Right renal cortex interstitium (tissue), 3 donors: ENCODE measurements at places on chromosomes 11 and 22. TPM values are rescaled to one million over a fixed set of nuclear protein-coding genes. Genes with fewer than 3 reads are reported as not detected.

- DNase-seq = no peak
Measured at GRCh38 chr11:76382209-76382608, 1.1 kb downstream of the GVQW3 start.

DNA sequence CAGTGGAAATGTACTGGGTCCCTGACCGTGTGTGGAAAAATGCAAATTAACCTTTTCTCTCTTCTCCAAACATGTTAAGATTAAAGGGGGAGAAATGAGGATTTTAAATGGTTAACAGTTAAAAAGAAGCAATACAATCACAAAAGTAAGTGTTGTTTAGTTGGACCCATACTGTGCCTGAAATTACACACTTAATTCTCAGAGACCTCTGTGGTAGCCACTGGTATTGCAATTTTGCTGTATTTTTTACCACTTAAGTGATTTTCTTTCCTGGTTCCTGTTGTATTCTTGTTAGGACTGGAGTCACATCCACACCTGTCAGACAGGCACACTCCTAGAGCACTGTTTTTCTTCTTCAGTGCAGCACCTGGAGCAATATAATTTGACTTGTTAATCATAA lies 179.6 kb upstream of the PDGFD start:
- no peak for DNase-seq

DNA sequence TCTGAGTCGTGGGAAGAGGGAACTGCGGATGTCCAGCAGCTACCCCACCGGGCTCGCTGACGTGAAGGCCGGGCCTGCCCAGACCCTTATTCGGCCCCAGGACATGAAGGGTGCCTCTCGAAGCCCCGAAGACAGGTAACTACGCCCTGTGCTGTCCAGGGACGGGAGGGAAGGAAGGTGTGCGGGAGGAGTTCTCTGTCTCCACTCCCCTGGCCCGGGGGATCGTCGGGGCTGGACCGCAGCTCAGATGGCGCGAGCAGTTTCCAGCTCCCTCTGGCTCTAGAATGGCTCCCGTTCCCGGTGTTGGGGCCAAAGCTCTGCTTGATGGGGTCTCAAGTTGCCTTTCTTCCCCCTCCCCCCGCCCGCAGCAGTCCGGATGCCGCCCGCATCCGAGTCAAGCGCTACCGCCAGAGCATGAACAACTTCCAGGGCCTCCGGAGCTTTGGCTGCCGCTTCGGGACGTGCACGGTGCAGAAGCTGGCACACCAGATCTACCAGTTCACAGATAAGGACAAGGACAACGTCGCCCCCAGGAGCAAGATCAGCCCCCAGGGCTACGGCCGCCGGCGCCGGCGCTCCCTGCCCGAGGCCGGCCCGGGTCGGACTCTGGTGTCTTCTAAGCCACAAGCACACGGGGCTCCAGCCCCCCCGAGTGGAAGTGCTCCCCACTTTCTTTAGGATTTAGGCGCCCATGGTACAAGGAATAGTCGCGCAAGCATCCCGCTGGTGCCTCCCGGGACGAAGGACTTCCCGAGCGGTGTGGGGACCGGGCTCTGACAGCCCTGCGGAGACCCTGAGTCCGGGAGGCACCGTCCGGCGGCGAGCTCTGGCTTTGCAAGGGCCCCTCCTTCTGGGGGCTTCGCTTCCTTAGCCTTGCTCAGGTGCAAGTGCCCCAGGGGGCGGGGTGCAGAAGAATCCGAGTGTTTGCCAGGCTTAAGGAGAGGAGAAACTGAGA lies 1.4 kb downstream of the ADM start:
- no peak for DNase-seq

DNA sequence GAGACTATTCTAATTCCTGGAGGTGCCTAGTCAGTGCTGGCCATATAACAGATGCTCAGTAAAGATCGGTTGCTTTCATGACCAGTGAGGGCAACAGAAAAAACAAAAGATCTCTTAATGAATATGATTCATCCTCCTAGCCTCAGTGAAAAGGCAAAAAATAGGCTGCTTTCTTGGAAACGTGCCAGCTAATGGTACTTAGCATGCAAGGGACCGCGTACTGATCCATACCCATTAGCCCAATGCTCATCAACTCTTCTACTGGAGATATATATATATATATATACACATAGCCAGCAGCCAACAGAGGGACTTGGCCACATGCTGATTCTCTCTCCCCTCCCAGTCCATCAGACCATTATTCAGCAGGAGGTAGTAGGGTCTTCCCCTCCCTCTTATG lies 320.4 kb downstream of the KIRREL3 start:
- no peak for DNase-seq

- no peak for DNase-seq
Measured at GRCh38 chr11:96267496-96268032, 75.4 kb downstream of the MAML2 start.

GRCh38 chr11:113554526-113554925 lies 79.3 kb upstream of the DRD2 start:
- no peak for DNase-seq

DNA sequence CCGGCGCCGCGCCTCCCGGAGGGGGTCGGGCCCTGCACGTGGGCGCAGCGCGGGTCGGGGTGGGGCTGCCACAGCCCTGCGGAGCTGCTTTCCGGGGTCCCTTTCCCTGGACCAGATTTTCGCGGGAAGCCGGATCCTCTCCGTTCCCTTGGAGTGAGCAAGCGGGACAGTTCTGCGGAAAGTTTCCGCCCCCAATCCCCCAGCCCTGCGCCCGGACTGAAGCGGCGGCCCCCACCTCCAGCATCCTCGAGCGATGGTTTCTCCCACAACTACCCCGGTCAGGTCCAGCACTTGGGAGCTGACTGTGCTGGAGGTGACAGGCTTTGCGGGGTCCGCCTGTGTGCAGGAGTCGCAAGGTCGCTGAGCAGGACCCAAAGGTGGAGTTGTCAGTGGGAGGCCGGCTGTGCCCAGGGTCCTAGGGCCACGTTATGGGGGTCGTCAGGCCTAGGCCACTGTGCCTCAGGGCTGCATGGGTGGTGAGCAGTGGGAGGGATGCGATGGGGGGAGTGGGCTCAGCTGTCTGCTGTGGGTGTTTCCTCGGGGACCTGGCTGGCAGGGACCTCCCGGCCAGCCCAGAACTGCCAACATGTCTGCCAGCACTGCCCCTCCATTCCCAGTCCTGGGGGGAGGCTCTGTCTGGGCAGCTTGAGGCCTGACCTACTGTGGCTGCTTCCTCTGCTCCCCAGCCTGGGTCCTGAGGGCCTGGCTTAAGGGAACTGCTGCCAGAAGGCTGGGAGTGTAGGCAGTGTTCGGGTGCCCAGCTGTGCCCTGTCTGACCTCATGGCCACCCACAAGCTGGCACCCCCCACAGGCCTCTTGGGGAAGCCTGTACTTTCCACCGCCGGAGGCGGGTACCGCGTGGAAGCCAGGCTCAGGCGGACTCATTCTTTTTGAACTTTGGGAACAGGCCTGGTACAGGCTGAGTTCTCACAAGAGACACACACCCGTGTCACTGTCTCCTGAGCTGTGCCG lies 726 bp downstream of the ST3GAL4 start:
- DNase-seq = no peak

- DNase-seq = no peak
Measured at GRCh38 chr11:16791191-16791961, 52.9 kb downstream of the C11orf58 start.

DNA sequence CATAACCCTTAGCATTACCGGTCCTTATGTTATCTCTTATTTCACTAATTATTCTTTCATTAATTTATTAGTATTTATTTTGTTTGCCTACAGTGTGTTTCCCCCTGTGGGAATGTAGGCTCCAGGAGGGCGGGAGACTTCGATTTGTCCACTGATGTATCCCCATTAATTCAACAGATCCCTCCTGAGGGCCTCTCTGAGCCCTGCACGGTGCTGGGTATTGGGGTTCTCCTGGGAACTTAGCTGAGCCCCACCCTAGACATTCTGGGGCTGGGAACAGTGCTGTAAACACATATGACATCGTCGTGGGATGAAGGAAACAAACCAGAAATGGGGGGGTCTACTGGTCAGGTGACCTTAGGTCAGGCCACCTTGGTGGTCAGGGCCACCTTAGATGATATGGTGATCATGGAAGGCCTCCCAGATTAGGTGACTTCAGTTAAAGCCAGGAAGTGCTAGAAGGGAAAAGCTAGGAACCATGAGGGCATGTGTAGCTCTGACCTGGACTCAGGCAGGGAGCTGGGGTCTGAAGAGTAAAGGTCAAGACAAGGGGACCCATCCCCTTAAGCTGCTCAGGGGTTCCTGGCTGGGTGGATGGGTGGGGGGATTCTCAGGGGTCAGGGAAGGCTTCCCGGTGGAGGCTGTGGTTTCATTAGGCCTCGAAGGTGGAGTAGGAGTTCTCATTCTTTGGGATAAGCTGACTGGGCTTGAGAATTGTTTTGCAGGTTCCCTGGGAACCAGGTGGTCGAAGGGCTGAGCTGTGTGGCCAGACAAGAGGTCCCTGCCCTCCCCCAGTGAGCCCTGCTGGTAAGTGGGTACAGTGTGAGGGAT lies 1.0 kb downstream of the PHETA2 start:
- DNase-seq = no peak

- DNase-seq = no peak
Measured at GRCh38 chr11:80443177-80443576, 1002.3 kb upstream of the TENM4 start.

DNA sequence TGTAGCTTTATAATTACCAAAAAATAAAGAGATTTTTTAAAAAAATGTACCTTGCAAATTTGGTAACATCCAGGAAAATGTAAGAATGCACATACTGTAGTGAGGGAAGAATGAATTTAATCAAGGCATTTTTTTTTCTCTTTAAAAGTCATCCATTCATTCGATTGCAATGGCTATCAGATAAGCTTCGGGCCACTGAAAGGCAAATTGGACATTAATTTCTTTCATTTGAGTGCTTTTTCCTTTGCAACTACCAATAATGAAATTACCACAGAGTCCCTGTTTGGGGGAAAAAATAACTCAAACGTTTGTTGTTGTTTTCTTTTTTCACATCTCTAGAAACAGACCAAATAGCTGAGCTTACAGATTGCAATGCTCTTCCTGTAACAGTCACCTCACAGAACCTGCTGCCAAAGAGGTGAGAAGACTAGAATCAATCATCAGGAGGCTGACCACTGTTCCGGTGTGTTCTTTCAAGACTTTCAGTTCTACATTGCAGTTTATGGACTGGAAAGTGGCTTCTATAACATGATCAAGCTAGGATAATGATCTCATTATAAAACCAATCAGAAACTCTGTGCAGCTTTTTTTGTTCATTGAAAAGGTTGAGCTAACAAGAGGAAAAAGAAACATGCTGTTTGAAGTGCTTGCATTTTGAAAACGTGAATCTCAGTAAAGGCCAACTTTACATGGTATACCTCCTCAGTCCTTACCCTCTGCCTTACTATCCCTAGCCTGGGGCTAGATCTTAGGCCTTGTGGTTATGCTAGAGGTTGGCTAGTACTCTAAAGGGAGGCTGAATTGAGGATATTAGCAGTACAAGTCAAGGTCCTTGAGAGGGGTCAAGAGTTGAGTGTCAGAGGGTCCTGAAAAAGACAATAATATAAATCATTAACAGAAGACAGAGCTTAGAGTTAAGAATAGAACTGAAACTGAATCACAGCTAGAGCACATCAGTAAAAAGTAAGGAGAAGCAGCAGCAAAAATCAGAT lies 1276.1 kb downstream of the LRRC4C start:
- DNase-seq = no peak

DNA sequence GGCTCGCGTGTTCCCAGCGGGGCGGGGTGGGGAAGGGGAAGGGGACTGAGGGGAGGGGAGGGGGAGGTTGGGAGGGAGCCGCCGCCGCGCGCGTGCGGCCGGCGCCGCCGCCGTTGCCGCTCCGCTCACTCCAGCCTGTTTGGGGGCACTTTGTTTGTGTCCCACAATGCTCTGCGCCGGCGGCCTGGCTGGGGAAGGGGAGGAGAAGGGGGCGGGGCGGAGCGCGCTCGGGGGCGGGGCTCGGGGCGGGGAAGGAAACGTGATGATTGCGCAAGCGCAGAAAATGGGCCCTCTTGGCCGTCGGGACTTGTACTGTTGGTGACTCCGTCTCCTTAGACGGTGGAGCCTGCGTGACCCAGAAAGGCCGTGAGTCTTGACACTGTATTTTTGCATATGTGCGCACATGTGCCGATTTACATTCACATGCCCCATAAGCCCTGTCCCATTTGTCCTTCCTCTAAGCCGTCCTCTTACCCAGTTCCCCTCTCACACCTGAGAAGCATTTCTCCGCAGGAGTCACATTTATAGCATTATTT lies at the start of gene ZBTB44:
ZBTB44 (minus strand) TSS at position 168 of the 536 bp plus-strand sequence. CDS start 53,044 bp downstream, outside the sequence.
- peak; percentile 88 for DNase-seq

DNA sequence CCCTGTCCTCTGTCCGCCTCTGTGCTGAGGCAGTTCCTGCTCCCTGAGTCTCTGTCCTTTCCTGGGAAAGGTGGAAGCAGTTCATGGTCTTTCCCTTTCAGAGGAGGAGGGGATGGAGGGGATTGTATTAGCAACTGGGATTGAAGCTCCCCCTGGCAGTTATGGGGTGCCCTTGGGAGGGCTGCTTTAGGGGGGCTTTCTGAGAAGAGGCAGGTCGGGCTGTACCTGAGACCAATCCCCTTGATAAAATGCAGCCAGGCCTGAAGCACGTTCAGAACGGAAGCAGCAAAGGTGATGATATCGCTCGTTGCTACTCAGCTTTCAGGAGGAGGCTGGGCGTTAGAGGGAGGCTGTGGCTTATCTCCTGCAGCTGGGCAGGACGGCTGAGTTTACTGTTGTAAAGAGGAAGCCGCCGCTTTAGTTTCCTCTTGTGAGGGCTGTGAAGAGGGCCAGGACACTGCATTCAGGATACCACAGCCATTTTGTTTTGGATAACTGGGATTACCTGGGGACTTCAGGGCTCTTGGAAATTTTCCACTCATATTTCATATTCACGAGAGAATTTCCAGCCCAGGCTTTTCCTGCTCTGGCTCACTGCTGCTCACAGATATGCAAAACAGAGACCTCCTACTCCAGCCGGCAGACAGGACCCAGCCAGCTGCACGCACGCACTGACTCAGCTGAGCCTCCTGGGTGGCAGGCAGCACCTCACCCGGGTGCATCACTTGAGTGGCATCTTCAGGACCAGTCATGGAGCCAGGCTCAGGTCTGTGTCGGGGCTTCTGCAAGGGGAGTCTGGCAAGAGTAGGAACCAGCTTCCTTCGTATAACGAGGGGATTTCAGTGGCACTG lies 798 bp downstream of the AMPD3 start:
- no peak for DNase-seq

GRCh38 chr11:19915808-19916207 lies 203.2 kb downstream of the NAV2 start:
- no peak for DNase-seq

- no peak for DNase-seq
Measured at GRCh38 chr11:2780850-2781407, 81.1 kb upstream of the KCNQ1OT1 start.

DNA sequence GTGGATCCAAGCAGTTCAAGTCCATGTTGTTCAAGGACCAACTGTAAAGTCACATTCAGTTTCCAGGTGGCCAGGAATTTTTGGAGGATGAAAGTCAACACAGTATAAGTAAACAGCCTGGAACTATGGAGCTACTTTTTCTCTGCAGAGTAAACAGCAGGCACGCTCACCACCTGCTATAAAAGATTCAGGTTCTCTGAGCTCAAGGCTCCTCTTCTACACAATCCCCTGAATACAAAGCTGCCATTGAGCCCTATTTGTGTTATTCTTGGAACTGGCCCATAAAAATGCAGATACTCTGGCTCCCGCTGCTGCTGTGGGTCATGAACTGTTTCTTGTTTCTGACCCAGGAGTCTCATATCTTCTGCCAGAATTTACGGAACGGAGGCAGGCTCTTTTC lies 56.9 kb upstream of the PRR5 start:
- DNase-seq = no peak

- DNase-seq = no peak
Measured at GRCh38 chr11:2211113-2211971, 39.7 kb upstream of the TH start.

The OR5T1 gene
- not detected for polyA plus RNA-seq

The ATL3 gene
- polyA plus RNA-seq = 17.0 TPM

The C22orf31 gene
- polyA plus RNA-seq = 1.3 TPM

The SMTN gene
- 28.4 TPM for polyA plus RNA-seq

The SMIM35 gene
- polyA plus RNA-seq = 0.10 TPM

The PYGM gene
- 1.1 TPM for polyA plus RNA-seq

The HEPHL1 gene
- polyA plus RNA-seq = 0.14 TPM

The ZP1 gene
- not detected for polyA plus RNA-seq
